ENCODE measurements at places on chromosomes 2 and 18.
A peak's percentile ranks its signal among the peaks of the same experiment; 100 is the strongest.

DNA sequence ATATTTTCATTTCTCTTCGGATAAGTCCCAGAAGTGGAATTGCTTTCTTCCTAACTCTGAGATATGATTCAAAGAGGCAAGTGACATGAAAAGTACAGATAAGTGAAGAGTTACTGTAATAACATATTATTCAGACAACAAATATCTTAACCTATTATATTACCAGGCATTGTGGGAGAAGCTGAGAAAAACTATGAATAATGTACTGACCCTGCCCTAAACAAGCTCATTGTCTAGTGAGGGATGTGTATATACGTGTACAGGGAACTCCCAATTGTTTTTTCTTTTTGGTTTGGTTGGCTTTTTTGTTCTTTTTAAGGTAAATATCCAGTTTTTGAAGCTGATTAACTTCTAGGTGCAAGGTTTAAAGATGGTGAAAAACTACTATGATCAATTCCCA is 26.5 kb downstream of the NCKAP1 start:
- DNase-seq, result no peak

DNA sequence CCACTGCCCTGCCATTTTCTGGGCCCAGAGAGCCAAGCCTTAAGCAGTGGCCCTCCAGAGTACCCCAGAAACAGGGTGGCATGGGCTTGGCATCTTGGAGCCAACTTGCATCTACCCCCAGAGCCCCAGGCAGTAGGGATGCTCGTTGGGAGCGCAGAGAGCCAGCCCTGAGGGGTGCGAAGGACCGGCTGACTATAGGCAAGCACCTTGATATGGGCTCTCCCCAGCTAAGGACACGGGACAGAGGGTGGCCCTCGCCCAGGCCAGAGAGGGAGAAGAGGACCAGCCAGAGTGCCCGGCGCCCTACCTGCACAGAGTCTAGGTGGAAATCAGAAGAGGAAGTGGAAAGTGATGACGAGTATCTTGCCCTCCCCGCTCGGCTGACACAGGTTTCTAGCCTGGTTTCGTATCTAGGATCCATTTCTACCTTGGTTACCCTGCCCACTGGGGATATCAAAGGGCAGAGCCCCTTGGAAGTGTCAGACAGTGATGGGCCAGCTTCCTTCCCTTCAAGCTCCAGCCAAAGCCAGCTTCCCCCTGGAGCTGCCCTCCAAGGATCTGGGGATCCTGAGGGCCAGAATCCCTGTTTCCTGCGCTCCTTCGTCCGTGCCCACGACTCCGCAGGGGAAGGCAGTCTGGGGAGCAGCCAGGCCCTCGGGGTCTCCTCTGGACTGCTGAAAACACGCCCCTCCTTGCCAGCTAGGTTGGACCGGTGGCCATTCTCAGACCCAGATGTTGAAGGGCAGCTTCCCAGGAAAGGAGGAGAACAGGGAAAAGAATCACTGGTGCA is 16.2 kb downstream of the CEP68 start:
- DNase-seq, result no peak

DNA sequence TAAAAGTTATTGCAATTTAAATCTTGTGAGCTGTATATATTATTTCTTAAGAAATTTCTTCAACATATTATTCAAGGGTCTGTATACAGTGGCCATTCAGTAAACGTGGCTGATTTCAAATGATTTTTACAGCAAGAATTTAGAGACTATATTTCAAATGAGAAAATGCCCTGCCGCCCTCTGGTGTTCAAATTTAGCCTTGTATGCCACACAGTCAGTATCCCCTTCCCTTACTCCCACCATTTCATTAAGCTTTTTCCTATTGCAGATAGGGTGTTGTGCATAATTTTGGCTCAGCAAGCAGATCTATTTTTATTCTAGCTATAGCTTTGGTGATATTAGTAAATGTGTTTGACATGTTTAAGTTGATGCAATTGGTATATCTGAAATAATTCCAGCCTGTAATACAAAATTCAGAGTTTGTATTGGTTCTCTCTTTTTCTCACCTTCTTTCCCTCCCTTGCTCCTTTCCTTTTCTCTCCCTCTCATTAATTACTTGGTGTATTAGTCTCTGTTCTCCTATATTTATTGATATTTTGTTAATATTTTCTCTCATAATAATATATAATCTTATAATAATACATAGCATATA is 22.8 kb upstream of the SCN7A start:
- no peak for DNase-seq

GRCh38 chr2:187155476-187155875 is 292.6 kb downstream of the CALCRL start:
- DNase-seq, result no peak

- no peak for DNase-seq
Observed at GRCh38 chr2:191041418-191042161, 27.6 kb upstream of the STAT1 start.

GRCh38 chr2:137951586-137951985 is 12.7 kb upstream of the HNMT start:
- no peak for DNase-seq

DNA sequence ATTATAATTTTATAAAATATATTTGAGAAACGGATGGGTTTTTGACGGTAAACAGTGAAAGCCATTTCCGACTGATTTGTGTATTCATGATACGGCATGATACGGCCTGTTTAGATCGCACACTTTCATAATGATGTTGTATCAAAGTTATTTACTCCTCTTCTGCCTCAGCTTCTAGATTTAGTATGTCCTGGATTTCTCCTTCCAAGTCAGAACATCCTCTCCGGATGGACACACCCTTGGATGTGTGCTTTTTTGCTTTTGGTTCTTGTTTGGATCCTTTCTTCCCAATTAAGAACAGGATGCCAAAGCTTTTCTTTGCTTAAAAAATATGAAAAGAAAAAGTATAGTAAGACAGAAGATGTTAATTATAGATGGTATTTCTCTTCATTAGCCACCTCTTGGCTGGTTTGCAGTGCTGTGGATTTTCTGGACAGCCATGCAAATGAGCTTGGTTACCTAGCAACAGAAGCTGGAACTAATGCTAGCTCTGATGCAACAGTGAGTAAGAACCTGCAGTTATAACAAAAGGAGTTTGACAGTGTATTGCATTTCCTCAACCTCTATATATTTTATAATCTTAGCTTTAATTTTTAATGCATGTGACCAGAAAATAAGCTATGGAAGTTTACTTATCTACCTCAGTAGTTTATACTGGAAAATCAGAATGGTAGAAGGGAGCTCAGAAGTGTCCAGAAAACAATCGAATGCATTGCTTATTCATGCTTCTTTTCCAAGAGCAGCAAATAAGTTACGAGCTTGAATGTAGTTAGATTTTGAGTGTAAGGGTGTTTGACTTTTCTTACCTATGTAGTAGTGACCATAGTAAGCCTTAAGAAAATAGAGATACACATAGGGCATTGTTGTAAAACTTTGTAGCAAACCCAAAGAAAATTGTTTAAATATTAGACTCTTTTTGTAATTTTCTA is 27.9 kb downstream of the RMND5A start:
- no peak for DNase-seq

GRCh38 chr2:98084869-98085238 is 2.1 kb upstream of the VWA3B start:
- DNase-seq, result no peak

DNA sequence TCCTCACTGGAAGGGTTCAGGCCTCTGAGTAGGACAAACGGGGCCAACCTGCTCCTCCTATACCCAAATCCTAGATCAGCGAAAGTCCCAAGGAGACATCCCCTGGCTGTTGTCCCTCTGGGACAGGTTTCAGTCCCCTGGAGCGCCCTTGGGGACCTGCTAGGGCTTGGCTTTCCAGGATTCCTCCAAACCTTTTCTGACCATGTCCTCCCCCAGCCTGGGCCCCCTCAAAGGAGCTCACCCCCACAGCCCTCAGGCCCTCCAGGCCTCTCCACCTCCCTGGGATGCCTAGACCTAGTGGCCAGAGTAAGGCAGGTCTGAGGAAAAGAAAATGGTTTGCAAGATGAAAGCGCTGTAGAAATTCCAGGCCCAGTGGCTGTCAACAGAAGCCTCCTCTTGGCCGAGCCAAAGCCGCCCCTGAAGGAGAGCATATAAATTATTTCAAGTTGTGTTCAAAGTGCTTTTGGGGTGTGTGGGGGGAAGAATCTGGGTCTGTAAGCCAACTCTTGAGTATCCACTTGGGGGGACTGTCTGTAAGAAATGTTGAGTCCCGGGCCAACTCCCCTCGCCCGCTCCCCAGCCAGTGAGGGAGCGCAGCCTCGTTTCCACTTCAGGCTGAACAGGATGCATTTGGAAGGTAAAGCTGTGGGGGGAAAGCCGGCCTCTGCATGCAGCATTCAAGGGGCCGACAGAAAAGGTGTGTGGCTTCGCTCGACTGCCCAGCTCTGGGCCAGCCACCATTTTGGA is 158.6 kb downstream of the DYSF start:
- DNase-seq, result no peak

- no peak for DNase-seq
Observed at GRCh38 chr2:190501702-190502407, 32.7 kb downstream of the NEMP2 start.

DNA sequence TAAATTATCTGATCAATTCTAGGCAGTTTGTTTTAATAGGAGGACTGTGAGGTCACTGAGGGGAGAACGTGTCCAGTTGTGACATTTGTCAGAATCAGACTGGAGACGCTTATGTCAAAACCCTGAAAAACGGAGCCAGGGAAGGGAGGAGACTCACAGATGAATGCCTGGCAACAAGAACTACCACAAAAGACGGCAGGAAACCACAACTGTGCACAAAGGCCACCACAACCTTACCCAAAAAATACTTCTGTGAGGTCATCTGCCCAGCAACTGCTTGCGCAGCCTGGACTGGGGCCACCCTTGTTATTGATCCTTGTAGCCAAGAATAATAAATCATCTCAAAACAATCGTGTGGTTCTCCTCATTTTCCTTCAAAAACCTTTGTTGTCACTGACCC is 173.0 kb upstream of the ALKAL2 start:
- DNase-seq, result peak; percentile 14

DNA sequence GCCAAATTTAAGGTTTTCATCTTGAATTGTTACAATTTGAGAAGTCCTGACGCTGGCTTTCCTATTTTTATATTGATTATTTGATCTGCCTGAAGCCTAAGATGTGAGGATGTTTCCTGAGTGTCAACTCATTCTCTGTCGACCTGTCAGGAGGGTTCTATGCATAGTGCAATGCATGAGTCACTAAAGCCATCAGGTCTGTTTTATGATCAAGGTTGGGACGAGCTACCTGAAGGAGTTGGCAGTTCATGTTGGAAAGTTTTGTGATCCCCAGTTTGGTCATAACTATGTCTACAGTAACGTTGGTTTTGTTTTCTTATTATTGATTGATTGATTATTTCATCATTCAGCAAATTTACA is 71.2 kb downstream of the NABP1 start:
- DNase-seq, result no peak

GRCh38 chr2:224723586-224724217 is 7.5 kb upstream of the CCDC195 start:
- DNase-seq, result no peak

- no peak for DNase-seq
Observed at GRCh38 chr2:208820014-208820688, 413.6 kb downstream of the PTH2R start.

DNA sequence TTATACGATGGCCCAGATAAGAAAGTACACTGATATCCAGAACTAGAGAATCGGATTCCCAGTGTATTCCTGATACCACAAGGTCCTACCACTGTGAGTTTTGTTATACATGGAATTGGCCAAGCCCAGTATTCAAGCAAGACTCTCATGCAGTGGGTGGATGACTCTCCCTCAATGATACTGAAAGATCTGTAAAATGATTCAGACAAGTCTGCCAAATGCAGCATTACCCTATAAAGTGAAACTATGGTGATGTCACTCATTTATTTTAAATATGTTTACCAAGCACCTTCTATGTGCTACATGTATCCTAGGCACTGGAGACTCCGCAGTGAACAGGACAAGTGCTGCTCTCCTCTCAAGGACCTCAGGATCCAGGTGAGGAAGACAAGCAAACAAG is 22.6 kb downstream of the MYO5B start:
- DNase-seq, result no peak

- DNase-seq, result no peak
Observed at GRCh38 chr18:48488388-48488850, 50.4 kb upstream of the CTIF start.

- no peak for DNase-seq
Observed at GRCh38 chr2:53509831-53510388, 257.7 kb upstream of the CHAC2 start.

GRCh38 chr2:68925295-68925896 is 27.3 kb downstream of the GKN2 start:
- no peak for DNase-seq

DNA sequence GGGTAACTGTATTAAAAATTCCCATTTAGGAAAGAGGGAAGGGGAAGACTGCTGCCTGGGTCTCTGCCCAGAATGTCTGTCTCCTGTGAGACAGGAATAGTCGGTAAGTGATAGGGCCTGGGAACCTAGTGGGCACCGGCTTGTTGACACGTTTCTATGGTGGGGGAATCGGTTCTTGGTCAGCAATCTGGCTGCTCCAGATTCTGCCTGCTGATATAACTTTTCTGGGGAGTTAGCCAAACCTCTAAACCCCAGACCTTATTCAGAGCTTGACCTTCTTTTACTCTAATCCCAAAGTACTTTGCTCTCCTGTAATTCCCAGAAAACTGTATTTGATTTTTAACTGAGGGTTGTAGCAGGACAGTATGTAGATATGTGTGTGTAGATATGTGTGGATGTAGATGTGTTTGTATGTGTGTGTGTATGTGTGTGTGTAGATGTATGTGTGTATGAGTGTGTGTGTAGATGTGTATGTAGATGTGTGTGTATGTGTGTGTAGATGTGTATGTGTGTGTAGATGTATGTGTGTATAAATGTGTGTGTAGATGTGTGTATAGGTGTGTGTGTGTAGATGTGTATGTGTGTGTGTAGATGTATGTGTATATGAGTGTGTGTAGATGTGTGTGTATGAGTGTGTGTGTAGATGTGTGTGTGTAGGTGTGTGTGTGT is 61.8 kb upstream of the TXNDC2 start:
- no peak for DNase-seq

DNA sequence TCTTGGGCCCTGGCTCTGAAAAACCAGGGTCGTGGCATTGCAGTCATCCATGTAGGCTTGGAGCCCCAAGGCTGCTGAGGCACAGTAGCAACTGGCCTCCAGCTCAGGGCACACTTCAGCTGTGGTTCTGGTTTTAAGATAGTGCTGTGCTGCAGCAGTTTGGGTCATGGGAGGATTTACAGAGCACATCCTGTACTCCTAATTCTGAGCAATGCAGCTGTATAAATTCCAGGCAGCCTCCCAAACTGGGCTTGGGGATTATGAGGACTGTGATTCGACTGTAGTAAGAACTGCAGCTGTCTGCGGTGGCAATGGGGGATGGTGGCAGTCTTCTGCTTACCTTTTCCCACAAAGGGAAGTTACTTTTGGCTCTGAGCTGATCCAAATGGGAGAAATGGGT is 536.3 kb upstream of the GCFC2 start:
- DNase-seq, result no peak

DNA sequence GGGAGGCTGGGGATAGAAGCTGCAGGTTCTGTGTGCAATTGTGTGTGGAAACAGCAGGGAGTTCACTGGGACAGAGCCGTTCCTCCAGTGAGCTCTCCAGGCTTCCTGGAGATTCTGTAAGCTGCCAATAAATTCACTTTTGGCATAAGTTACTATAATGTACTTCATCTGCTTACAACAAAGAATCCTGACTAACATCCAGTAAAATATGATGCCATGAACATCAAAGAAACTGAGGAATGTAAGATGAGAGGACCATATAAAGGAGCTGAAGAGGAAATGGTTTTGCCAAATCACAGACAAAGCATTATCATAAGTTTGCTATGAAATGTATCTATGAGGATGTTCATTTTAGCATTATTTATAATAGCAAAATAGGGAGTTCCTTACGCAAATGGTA is 175.3 kb downstream of the KCNE4 start:
- no peak for DNase-seq
